ENCODE measurements at places on chromosomes 1 and 21.

- no peak for DNase-seq
Measured at GRCh38 chr21:25831300-25831960, 96.7 kb downstream of the GABPA start.

DNA sequence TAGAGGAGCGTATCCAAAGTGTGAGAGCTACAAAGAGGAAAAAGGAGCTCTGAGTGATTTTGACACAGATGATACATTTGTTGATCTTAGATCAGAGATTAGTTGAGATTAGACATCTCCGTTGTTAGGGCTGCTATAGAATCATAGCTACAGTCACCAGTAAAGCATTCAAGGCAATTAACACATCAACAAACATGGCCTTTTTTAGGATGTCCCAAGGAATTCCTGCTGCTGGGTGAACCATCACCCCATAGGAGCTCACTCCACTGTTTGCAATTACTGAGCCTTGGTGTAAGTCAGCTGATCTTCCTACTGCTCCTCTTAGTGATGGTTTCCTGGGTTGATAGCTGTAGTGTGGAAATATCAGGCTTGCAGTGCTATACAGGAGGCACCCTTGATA lies 6.7 kb upstream of the RSRP1 start:
- DNase-seq: no peak

GRCh38 chr1:1629430-1630190 lies 2.4 kb upstream of the MMP23B start:
- no peak for DNase-seq

- DNase-seq: no peak
Measured at GRCh38 chr1:237244778-237245177, 202.8 kb downstream of the RYR2 start.

GRCh38 chr1:178870944-178871343 lies at the start of gene ANGPTL1:
ANGPTL1 (minus strand) TSS chr1:178871077; CDS start chr1:178865776, 5,301 bp downstream.
- no peak for DNase-seq

- no peak for DNase-seq
Measured at GRCh38 chr1:48341221-48341620, 118.7 kb downstream of the SLC5A9 start.

- DNase-seq: no peak
Measured at GRCh38 chr1:185727726-185728125, 6.5 kb upstream of the HMCN1 start.

GRCh38 chr1:173127369-173128307 lies 76.9 kb upstream of the TNFSF18 start:
- DNase-seq: no peak

DNA sequence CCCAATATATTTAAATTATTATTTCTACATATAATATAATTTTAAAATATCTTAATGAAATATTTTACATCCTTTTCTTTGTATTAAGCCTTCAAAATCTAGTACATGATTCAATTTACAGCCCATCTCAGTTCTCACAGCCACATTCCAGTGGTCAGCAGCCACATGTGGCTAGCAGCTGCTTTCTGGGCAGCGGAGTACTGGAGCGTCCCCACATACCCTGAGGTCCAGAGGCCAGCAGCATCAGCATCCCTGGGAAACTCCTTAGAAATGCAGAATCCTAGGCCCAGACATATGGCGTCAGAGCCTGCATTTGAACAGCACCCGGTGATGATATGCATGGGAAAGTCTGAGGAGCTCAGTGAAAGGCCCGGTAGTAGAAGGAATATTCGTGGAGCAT lies 8.6 kb upstream of the LHX4 start:
- no peak for DNase-seq

GRCh38 chr1:104804147-104804546 lies 1054.4 kb downstream of the AMY1C start:
- DNase-seq: no peak

GRCh38 chr1:228891272-228892034 lies 156.2 kb downstream of the RHOU start:
- no peak for DNase-seq

GRCh38 chr21:37159053-37159776 lies 86.2 kb downstream of the TTC3 start:
- DNase-seq: no peak

DNA sequence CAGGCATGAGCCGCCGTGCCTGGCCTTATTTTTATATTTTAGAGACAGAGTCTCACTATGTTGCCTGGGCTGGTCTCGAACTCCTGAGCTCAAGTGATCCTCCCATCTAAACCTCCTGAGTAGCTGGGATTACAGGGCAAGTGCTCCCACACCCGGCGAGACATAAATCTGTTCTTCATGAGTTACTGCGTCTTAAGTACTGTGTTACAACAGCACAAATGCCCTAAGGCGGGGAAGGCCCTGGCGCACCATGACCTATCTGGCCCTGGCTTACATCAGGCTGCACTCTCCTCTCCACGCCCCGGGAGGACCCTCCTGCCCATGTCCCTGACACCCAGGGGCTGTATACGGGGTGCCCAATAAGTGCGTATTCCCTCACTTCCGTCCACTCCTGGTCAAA lies 4.3 kb downstream of the GPR153 start:
- DNase-seq: no peak

GRCh38 chr1:193680247-193680923 lies 494.0 kb upstream of the B3GALT2 start:
- DNase-seq: no peak

- no peak for DNase-seq
Measured at GRCh38 chr1:167723707-167724323, 2.0 kb downstream of the MPZL1 start.

- peak; percentile 42 for DNase-seq
Measured at GRCh38 chr1:29383746-29384371, 147.5 kb downstream of the PTPRU start.

DNA sequence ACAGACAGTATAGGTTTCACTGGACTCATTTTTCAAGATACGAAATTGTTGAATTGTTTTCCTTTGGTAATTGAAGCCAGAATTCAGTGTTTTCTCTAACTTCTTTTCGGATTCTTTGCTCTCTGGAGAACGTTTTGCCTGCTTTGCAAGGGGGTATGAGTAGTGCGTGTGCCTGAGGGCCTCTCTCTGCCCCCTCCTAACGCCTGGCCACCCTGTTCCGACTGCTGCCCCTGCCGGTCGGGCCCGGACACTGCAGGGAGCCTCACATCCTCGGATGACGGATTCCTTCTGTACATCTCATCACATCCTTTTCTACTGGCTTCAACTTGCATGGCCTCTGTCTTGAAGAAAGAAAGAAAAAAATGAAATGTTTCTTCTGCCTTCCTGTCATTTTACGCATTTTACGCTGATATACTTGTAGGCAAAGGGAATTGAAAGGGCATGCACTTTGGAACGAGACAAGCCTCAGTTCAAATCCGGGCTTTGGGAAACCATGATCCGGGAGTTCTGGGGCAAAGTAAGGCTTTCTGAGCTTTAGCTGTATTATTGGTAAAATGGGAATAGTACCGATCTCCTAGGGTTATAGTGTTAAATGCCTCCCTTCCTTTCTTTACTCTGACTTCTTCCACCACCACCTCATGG lies 65.1 kb downstream of the DISC1 start:
- peak; percentile 23 for DNase-seq

DNA sequence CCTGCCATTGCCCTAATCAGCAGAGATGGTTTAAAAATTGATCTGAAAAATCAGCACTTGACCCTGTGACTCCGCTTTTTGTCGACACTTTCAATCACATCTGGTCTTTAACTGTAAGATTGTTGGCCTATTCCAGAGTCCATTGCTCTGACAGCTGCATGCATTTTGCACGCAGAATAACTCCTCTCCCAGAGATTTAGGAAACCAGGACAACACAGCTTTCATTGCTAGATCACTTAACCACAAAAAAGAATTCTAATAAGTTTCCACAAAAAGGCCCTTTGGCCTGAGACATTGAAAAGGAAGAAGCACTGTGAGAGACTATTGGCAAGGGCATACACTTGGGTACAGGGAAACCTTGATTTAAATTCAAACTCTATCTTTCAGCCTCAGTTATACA lies 373.1 kb downstream of the TGFB2 start:
- no peak for DNase-seq

GRCh38 chr1:235648407-235648907 lies 1.1 kb downstream of the GNG4 start:
- no peak for DNase-seq

- DNase-seq: peak; percentile 65
Measured at GRCh38 chr1:78095593-78095992, 49.8 kb downstream of the GIPC2 start.

- DNase-seq: no peak
Measured at GRCh38 chr1:153842006-153842471, 66.8 kb downstream of the SLC27A3 start.

- no peak for DNase-seq
Measured at GRCh38 chr1:159749630-159750029, 31.1 kb upstream of the DUSP23 start.

- DNase-seq: peak; percentile 12
Measured at GRCh38 chr1:231702804-231703203, 76.2 kb downstream of the DISC1 start.

- DNase-seq: no peak
Measured at GRCh38 chr1:81466961-81467360, 333.8 kb upstream of the ADGRL2 start.

- DNase-seq: no peak
Measured at GRCh38 chr1:67558449-67559193, 126.4 kb upstream of the GADD45A start.

- DNase-seq: no peak
Measured at GRCh38 chr1:235102993-235103411, 25.6 kb downstream of the TOMM20 start.

DNA sequence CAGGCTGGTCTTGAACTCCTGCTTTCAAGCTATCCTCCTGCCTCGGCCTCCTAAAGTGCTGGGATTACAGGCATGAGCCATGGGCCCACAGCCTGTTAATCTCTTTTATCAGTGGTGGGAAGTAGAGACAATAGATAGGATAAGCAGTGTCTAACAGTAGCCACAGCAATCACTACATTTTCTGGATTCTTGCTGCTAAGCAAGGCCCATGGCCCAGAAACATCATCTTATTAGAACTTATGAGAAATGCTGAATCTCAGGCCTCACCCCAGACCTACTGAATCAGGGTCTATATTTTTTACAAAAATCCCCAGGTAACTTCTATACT lies 29.7 kb downstream of the IGFN1 start:
- no peak for DNase-seq

DNA sequence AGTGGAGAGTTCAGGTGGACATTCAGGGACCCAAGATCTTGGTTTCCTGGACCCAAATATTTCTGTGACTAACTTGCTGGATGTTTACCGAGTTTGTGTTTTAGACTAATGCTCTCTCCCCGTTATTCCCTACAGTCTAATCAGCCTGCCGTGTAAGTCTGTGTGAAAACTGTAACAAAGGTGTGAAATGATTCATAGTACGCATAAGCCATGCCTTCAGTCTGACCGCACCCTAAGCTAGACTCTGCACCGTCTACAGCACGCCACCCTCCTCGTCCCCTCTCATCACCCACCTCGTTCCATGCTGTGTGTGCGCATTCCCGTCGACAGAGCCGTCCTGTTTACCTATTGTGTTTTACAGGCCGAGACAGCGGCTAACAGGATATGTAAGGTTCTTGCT lies 50.5 kb downstream of the ACTN2 start:
- DNase-seq: no peak

DNA sequence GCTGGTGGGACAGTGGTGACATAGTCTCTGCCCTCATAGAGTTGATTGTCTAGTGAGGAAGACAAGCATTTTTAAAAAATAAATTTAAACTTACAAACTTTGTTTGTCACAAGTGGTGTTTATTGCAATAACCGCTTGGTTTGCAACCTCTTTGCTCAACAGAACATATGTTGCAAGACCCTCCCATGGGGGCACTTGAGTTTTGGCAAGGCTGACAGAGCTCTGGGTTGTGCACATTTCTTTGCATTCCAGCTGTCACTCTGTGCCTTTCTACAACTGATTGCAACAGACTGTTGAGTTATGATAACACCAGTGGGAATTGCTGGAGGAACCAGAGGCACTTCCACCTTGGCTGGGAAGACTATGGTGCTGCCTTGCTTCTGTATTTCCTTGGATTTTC lies 58.4 kb downstream of the LAMC2 start:
- no peak for DNase-seq

GRCh38 chr1:23424293-23425192 lies at the start of gene TCEA3:
TCEA3 (minus strand) TSS chr1:23424748; CDS start chr1:23424633, 115 bp downstream.
- DNase-seq: peak; percentile 25

DNA sequence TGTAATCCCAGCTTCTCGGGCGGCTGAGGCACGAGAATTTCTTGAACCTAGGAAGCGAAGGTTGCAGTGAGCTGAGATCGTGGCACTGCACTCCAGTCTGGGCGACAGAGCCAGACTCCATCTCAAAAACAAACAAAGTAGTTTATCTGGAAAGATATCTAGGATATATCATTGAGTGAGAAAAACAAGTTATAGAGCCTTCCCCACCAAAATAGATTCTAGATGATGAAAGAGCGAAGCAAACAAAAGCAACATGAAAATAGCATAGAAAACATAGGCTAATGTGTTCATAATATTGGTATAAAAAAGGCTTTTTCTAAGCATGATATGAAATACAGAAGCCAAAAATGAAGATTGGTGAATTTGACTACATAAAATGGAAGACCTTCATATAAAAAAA lies 52.1 kb downstream of the ZFYVE9 start:
- no peak for DNase-seq

- no peak for DNase-seq
Measured at GRCh38 chr1:178161516-178161915, 67.6 kb downstream of the RASAL2 start.

DNA sequence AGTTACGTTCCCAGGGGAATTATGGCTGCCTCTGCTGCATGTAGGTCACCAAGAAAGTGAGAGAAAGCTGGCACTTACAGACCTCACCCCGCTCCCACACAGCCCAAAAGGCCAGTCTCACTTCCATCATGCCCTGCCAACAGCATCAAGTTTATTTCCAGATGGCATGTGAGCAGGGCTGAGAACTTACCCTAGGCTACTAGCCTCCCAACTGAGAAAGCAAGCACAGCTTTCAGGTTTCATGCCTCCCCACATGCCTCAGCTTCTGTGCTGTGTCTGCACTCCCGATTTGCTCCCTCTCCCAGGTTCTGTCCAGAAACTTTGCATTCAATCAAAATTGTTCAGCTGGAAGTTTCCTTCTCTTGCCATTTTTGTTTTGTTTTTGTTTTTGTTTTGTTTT lies 59.1 kb upstream of the CRB1 start:
- DNase-seq: no peak

DNA sequence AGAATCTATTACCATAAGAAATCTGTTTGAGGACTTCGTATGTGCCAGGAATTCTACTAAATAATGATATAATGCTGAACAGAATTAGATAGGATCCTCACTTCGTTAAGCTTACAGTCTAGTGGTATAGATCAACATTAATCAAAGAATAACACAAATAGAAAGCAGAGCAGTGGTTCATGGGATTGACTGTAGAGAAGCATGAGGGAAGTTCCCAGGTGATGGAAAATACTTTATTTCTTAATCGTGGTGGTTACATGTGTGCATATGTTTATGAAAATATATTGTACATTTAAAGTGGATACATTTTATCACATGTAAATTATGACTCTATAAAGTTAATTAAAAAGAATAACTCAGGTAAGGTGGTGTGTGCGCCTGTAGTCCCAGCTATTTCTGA lies 110.5 kb downstream of the OSBPL9 start:
- DNase-seq: no peak

- no peak for DNase-seq
Measured at GRCh38 chr1:110627764-110628163, 21.6 kb upstream of the KCNA2 start.

GRCh38 chr1:234264832-234265231 lies 108.4 kb upstream of the COA6 start:
- no peak for DNase-seq

- no peak for DNase-seq
Measured at GRCh38 chr1:205309741-205310140, 11.8 kb downstream of the NUAK2 start.

All from RWPE1 (cell line).